ENCODE measurements at places on chromosomes 3 and 15.

- no peak for DNase-seq
Measured at GRCh38 chr3:74372743-74373142, 241.7 kb downstream of the CNTN3 start.

DNA sequence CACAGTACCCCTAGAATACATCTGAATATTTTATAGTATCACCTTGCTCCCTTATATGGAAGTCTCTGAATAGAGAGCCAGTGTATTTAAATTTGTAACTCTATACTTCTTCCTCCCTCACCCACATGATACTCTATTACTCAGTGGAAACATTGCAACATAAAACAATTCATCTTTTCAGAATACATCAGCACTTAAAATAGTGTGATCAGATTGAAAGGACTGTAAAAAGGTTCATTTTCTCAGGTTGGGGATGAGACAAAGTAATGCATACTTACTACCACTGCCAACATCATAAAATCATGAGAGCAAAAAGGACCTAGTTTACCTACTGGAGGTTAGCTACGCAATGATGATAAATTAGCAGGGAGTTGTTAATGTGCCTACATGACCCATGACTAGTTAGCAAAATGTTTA, 13.8 kb upstream of the THRB start:
- DNase-seq: no peak

- DNase-seq: no peak
Measured at GRCh38 chr3:49792371-49793150, 6.2 kb upstream of the IP6K1 start.

- no peak for DNase-seq
Measured at GRCh38 chr15:31805090-31805662, 225.1 kb upstream of the CHRNA7 start.

- no peak for DNase-seq
Measured at GRCh38 chr3:192957441-192958021, 39.9 kb upstream of the MB21D2 start.

DNA sequence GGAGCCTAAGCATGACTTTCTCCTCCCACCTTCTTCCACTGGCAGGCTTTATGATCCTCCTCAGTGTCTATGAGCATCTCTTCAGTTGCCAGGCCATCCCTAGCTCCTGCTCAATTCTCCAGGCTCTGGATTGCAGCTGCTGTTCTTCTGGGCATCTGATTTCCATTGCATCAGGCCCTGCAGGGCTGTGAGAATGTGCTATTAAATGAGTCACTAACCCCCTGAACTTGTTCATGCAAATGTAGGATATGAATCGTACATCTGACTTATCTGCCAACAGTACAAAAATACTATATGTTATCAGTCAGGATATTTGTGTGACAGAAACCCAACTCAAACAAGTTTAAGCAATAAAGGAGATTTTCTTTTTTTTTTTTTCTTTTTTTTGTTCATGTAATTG, 11.9 kb downstream of the GPR176 start:
- no peak for DNase-seq

GRCh38 chr15:76991048-76991447, 3.9 kb upstream of the PSTPIP1 start:
- no peak for DNase-seq

All from stimulated activated CD8-positive, alpha-beta memory T cell treated with anti-CD3 and anti-CD28 coated beads, Interleukin-7, amount 100 ng/mL, for 1 hour (primary cell).